ENCODE measurements at places on chromosomes 2 and 18.

GRCh38 chr2:240244543-240244942 lies 104.1 kb upstream of the OTOS start:
- no peak for DNase-seq

- no peak for DNase-seq
Observed at GRCh38 chr18:58158459-58158858, 114.4 kb downstream of the NEDD4L start.

DNA sequence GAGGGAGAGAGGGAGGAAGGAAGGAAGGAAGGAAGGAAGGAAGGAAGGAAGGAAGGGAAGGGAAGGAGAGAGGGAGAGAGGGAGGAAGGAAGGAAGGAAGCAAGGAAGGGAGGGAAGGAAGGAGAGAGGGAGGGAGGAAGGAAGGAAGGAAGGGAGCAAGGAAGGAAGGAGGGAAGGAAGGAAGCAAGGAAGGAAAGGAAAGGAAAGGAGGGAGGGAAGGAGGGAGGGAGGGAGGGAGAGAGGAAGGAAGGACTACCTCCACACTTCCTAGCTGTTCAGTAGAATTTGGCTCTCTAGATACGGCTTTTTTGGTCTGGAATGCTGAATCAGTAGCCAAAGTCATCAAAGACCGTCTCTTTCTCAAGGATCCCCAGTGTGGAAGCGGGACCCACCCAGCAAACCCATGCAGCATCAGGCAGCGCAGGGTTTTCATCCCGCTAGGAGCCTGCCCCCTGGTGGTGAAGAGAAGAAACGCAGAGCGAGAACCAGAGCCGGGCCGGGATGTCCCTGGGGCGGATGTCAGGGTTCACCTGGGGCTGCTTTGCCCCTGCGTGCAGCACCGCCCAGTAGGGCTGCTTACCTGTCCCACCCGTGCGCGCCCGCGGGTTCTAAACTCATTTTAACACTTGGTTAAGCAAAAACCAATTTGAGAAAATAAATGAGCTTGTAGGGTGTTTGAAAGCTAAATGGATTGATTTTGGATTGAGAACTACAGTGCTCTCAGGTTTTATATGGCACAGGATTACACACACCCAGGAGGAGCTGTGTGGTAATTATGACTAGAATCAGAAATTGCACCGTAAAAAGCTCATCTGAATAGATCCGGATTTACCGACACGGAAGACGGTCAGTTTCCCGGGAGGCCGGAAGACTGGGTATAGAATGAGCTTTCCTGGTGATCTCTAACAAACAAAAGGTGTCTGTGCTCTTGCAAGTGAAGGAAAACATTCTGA lies 48.1 kb upstream of the ARL4C start:
- DNase-seq = peak; percentile 63

DNA sequence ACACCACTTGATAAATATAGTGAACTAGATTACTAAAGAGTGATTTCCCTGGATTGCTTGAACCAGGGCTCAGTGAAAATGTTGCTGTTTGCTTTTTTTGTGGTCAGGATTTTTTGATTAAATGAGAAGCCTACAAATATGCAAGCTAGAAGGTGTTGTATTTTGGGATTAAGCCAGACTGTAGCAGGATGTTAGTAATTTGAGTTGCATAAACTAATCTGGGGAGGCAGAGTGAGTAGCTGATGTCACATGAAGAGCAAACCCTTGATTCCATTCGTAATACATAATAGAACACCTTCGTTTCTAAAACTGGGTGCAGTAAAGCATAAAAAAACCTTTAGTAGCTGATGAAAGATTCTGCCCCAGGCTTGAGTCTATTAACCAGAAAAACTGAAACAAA lies 32.0 kb downstream of the NEDD4L start:
- no peak for DNase-seq

DNA sequence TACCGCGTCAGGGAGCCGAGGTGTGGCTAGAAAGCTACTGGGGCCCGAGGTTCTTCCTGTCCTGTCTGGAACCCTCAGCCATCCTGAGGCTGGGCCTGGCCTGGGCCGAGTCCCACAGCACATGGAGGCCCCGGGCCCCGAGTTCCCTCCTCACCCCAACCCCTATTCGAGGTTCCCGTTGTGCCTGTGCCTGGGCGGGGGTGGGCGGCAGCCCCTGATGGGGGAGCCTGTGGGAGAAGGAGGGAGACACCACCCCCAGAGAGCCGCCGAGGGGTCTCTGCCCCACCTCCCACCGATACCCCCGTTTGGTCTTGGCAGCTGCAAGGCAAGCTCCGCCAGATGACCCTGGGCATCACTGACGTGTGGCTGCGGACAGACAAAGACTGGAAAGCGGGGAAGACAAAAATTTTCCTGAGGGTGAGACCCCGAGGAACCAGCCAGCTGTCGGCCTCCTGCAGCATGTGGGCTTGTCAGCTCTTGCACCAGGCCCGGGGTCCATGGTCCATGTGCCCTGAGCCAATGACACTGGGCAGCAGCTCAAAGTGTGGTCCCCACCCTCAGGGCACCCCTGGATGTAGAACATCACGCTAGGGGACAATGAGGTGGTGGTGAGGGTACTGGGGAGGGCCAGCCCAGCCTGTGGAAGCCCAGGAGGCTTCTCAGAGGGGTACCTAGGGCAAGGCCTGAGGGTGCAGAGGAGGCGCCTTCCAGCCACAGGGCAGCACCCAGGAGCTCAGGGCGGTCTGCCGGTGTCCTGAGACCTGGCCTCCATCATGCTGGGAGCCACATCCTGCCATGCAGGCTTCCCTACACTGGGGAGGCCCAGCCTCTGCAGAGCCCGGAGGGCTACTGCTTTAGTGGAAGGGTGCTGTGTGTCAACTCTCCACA lies 52.5 kb upstream of the GPR17 start:
- no peak for DNase-seq

DNA sequence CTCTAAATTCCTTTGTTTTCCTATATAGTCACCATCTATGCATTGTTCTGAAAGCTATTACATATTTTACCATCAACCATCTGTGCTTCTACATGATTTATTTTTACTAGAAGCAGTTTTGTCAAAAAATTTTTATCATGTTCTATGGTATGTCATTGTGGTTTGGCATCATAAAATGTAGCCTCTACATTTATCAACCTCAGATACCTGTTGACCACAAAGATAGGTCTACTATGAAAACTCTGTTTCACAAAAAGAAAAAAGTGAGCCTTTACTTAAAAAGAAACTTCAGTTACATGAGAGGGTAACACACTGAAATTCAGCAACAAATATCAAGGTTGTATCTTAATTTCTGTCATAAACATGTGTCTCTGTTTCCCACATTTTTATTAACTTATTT lies 3.7 kb downstream of the BCL2 start:
- DNase-seq = no peak

GRCh38 chr2:68222287-68222686 lies 30.0 kb downstream of the PPP3R1 start:
- no peak for DNase-seq

DNA sequence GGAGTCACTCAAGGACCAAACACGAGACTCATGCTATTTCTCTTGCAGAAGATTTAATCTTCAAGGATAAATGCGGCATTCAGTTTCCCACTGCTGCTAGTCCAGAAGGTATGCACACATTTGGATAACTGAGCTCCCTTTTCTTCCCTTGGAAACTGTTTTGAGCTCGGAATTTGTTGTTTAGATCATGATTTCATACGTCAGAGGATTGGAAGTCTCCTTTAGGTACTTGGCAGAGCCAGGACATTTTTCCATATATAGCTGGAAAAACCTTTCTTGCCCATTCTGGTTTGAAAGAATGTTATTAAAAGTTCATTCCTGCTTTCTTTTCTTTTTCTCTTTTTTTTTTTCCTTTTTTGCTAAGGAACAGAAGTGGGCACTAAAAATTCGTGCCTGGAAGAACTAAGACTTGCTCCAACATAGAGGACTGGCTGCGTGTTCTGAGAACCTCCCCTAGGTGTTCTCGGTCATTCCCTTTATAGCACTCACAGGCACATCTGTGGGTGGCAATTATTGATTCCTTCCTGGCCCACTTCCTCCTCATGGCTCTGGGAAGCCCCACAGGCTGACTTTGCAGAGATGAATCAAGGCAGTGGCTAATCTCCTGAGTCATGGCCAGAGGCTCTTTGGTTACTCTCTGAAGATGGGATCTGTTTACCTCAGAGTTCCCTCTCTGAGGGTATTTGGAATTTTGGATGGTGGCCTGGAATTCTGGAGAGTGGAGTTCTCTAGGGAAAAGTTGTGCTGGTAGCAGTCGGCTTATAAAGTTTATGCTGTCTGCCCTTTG lies 104.8 kb downstream of the PLCL1 start:
- no peak for DNase-seq

DNA sequence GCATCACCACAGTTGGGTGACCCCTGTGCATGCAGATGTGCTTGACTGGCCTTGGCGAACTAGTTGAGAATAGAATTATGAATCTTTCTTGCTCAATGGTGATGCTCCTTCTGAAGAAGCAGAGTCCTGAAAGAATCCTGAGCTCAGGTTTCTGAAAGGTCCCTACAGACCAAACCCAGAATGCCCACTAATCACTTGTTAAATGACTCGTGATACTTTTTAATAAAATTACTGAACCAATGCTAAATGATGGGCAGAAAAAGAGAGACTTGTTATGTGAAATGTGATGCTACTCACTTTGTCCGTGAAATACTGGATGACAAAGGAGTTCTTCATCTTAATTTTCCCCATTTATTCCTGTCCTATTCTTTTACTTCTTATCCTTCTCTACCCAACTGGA lies 263.5 kb upstream of the LRRTM1 start:
- no peak for DNase-seq

DNA sequence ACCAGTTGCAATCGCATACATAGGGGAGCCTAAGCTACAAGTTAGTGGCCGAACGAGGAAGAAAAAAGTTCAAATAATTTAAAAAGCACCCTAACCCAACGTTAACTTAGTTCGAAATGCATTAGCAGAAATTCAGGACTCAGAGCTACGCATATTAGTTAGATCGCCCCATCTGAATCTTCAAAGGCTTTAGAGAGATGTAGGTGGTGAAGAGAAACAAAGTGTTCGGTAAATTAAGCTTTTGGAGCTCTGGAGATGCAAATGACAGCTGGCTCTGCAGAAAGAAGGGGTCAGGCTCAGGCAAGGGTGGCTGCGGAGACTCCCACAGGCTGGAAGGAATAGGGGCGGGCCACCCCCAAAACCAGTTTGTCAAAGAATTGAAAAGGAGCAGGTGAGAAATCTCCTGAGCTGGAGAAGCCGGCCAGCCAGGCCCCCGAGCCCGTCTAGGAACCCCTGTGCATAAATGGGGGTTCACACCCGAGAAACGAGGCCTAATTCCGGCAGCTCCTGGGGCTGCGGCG lies 621 bp downstream of the TXNL1 start:
- DNase-seq = no peak

DNA sequence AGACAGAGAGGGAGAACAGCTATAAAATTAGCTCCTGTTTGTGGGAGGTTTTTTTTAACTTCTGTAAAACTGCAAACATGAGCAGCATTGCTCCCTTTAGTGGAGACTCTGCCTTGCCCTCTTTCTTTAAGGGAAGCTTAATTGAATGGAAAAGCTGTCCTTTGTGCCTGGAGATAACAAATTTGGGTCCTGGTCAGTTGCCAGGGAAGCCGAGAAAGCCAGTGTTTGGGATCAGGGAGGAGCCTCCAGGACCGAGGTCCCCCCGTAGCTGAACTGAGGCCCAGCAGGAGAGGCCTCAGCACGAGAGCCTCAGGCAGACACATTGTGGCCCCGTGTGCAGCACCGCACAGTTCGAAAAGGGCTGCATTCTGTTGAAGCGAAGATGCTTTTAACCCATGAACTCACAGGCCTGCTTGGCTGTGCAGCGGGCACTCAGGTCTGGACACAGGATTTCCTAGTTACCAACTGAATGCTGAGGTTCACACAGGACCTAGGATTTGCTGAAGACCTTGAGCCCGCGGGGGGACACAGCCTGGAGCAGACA lies 369.7 kb downstream of the DCDC2C start:
- no peak for DNase-seq

DNA sequence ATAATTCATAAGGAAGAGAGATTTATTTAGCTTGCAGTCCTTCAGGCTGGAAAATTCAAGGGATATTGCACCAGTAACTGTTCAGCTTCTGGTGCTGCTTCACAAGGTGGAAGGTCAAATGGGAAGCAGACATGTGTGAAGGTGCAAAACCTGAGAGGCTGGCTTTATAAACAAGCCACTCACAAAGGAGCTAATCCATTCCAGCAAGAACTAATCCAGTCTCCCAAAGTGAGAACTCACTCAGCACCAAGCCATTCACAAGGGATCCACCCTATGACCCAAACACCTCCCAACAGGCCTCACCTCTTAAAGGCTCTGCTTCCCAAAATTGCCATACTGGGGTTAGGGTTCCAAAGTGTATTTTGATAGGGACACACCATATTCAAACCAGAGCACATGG lies 1018.4 kb upstream of the ACVR2A start:
- no peak for DNase-seq

DNA sequence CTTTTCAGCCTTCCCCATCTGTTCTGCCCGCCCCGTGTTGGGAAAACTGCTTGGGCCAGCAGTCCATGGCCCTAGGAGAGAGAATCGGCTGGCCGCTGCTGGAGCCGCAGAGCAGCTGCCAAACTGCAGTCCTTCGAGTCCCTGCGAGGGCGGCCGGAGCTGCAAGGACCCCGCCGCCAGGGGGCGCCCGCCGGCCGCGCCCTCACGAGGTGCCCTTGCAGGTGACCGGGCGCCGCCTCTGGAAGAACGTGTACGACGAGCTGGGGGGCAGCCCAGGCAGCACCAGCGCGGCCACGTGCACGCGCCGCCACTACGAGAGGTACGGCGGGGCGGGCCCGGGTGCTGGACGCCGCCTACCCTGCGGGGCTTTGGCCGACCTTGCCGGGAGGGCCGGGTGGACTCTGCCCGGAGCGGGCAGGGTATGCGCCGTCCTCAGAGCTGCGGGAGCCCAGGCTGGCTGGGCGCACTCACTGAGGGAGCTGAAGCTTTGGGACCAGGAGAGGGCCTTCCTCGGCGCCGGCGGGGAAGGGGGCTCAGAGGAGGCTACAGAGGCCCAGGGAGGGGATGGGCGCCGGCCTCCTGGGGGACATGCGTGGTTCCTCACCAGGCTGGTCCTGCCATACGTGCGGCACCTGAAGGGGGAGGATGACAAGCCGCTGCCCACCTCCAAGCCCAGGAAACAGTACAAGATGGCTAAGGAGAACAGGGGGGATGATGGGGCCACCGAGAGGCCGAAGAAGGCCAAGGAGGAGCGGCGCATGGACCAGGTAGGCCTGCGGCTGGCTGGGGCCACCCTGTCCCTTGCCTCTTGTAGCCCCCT lies 13.6 kb downstream of the ARID5A start:
- no peak for DNase-seq
